ENCODE measurements at places on chromosomes 5 and 9. TPM values are rescaled to one million over a fixed set of nuclear protein-coding genes. Genes with fewer than 3 reads are reported as not detected.

DNA sequence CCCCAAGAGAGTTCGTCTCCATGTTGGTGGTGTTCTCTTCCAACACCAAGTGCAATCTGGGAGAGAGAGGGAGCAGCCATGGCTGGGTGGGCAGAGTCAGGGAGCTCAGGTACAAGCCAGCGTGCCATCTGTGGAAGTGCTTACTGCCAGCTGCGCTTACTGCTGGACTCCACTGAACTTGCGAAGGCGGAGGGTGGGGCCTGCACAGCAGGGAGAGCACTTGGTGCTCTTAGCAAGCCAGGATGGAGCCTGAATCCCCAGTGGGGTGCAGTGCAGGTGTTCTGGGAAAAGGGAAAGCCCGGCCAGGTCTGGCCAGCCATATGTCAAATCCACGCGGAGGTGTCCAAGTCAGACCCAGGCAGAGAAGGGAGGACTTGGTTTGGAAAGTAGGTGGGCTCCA lies 142.0 kb downstream of the FANCC start:
- DNase-seq = peak; percentile 38
- H3K27me3 ChIP-seq = peaks cover under 1% of the 10 kb centered on the region
- no peaks in the 10 kb centered on the region for H3K36me3 ChIP-seq
- peaks cover 40% of the 10 kb centered on the region for H3K4me1 ChIP-seq
- H3K4me3 ChIP-seq = peak overlapping the region; percentile 57

- peak overlapping the region; percentile 32 for H3K4me3 ChIP-seq
- DNase-seq = no peak
- no peaks in the 10 kb centered on the region for H3K36me3 ChIP-seq
- no peak overlapping the region for H3K27ac ChIP-seq
- peaks cover 18% of the 10 kb centered on the region for H3K4me1 ChIP-seq
- H3K27me3 ChIP-seq = peaks cover 4% of the 10 kb centered on the region
These were observed 3.4 kb downstream of the COL5A1 start for GRCh38 chr9:134644725-134645606.

GRCh38 chr9:96719921-96720320 lies 58.0 kb downstream of the ZNF510 start:
- no peak for DNase-seq
- H3K27me3 ChIP-seq = no peaks in the 10 kb centered on the region
- H3K4me1 ChIP-seq = no peaks in the 10 kb centered on the region
- peaks cover 21% of the 10 kb centered on the region for H3K36me3 ChIP-seq
- no peak overlapping the region for H3K27ac ChIP-seq

GRCh38 chr9:96173640-96174039 lies 128.3 kb downstream of the HSD17B3 start:
- peaks cover 19% of the 10 kb centered on the region for H3K4me1 ChIP-seq
- H3K27ac ChIP-seq = no peak overlapping the region
- H3K36me3 ChIP-seq = no peaks in the 10 kb centered on the region
- no peak overlapping the region for H3K4me3 ChIP-seq
- peaks cover 2% of the 10 kb centered on the region for H3K27me3 ChIP-seq

- H3K4me3 ChIP-seq = no peak overlapping the region
- no peak for DNase-seq
- H3K27me3 ChIP-seq = no peaks in the 10 kb centered on the region
These were observed 22.7 kb upstream of the PRLR start for GRCh38 chr5:35252963-35253362.

- no peak for DNase-seq
- H3K36me3 ChIP-seq = peaks cover 7% of the 10 kb centered on the region
- peaks cover 21% of the 10 kb centered on the region for H3K4me1 ChIP-seq
- H3K27ac ChIP-seq = no peak overlapping the region
These were observed 87.3 kb downstream of the DCP2 start for GRCh38 chr5:113063927-113064326.

DNA sequence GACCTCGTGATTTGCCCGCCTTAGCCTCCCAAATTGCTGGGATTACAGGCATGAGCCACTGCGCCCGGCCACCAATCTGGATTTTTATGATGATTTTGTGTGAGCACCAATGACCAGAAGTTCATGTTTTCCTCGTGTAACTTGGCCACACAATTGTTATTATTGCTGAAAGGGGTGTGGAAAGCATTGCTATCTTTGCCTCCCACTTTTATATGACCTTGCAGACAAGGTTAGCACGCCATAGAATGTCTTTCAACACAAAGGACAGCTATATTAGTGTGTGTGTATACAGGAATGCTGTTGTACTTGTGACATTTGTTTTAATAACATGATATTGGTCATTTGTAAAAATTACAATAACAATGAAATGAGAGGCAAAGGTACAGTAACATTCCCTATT lies 155.0 kb upstream of the ERCC6L2 start:
- DNase-seq = no peak
- peaks cover 6% of the 10 kb centered on the region for H3K36me3 ChIP-seq
- H3K27me3 ChIP-seq = no peaks in the 10 kb centered on the region
- H3K27ac ChIP-seq = no peak overlapping the region
- no peaks in the 10 kb centered on the region for H3K4me1 ChIP-seq

DNA sequence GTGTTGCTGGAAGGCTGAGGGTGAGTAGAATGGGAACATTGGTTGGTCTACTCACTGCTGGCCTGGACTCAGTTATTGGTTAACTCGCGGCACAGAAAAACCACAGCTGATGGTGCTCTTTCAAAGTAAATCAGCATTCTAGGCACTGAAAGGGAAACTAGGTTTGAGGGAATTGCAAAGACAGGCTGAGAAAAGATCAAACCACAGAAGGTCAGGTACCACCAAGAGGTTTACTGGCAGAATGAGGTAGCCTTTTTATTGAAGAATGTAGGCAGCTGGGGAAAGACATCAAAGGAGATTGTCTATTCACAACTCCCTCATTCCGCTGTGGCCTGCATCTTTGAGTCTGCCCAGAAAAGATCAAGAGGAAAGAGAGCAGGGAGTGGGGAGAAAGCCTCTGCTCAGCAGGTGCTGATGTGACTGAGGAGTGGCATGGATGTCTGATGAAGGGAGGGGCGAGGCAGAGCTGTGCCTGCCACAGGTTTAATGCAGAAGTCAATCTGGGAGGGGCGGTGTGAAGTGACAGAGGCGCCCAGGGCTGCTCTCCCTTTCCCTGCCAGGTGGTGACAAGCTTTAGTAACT lies 255.5 kb downstream of the MAN2A1 start:
- no peak overlapping the region for H3K27ac ChIP-seq
- peaks cover 6% of the 10 kb centered on the region for H3K4me1 ChIP-seq
- peaks cover 4% of the 10 kb centered on the region for H3K27me3 ChIP-seq
- peaks cover 5% of the 10 kb centered on the region for H3K36me3 ChIP-seq
- no peak for DNase-seq
- no peak overlapping the region for H3K4me3 ChIP-seq

GRCh38 chr5:112640546-112640945 lies 97.1 kb upstream of the APC start:
- H3K36me3 ChIP-seq = no peaks in the 10 kb centered on the region
- H3K27me3 ChIP-seq = peaks cover 5% of the 10 kb centered on the region
- no peak for DNase-seq
- no peak overlapping the region for H3K4me3 ChIP-seq

- no peak overlapping the region for H3K27ac ChIP-seq
- H3K36me3 ChIP-seq = no peaks in the 10 kb centered on the region
- DNase-seq = peak; percentile 51
- H3K4me1 ChIP-seq = no peaks in the 10 kb centered on the region
- H3K4me3 ChIP-seq = peak overlapping the region; percentile 95
These were observed 1.2 kb downstream of the CDKN2B-AS1 start for GRCh38 chr9:21995666-21996398.

- H3K4me3 ChIP-seq = no peak overlapping the region
- H3K36me3 ChIP-seq = no peaks in the 10 kb centered on the region
- no peaks in the 10 kb centered on the region for H3K27me3 ChIP-seq
These were observed 37.8 kb upstream of the MIER3 start for GRCh38 chr5:56989676-56990075.

DNA sequence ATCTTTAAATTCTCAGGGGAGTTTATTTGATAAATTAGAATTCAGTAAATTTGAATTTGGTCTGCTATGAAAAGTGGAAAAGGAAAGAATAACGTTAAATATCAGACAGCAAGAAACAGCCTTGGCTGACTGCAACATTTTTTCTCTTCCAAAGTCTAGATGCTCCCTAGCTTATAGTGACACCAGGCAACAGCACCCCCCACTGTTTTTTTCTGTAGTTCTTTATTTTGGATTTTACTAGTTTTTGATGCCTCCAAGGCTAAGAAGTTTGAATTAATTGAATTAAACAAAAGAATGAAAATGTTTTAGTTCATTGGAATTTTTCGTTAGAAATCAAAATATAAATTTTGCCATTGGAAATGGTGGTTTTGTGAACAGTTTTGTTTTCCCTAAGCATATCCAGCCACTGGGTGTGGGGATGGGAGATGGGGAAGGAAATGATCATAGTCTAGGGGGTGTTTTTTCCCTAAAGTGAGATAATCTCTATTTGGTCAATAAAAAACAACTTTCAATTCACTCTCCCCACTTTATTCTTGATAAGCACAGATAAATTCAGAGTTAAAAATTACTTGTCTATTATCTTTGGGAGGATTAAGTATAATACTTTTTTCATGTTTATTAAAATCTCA lies 199.3 kb upstream of the CD180 start:
- no peak overlapping the region for H3K4me3 ChIP-seq
- peaks cover 1% of the 10 kb centered on the region for H3K4me1 ChIP-seq
- no peak overlapping the region for H3K27ac ChIP-seq
- DNase-seq = no peak
- no peaks in the 10 kb centered on the region for H3K36me3 ChIP-seq
- H3K27me3 ChIP-seq = no peaks in the 10 kb centered on the region

GRCh38 chr9:69579032-69579758 lies 93.0 kb downstream of the APBA1 start:
- no peaks in the 10 kb centered on the region for H3K27me3 ChIP-seq
- H3K27ac ChIP-seq = no peak overlapping the region
- no peaks in the 10 kb centered on the region for H3K36me3 ChIP-seq
- no peak for DNase-seq
- H3K4me3 ChIP-seq = no peak overlapping the region

DNA sequence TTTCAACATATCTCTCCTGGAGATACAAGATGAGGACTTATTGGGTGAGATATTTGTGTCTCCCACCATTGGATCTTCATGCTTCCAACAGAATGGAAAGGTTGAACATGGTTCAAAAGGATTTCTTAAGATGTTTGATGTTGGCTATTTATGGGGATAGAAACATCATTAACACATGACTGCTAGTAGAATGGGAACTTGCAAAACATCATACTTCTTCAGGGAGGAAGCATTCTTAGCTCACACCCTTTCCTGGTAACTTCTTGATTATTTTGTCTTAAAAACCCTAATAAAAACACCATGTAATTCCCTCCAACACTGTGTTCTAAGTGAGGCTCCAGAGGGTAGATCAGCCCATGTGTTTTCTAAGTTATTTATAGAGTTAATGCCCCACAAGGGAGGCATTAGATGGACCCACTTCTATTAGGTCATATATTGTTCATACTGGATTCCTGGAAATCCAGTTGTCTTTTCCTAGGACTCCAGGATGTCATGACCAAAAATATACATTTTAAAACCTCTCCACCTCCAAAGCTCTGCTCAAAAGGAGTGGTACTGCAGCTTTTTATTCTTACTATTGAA lies 95.8 kb downstream of the FOXD1 start:
- no peaks in the 10 kb centered on the region for H3K4me1 ChIP-seq
- H3K27ac ChIP-seq = no peak overlapping the region
- peaks cover 4% of the 10 kb centered on the region for H3K27me3 ChIP-seq

DNA sequence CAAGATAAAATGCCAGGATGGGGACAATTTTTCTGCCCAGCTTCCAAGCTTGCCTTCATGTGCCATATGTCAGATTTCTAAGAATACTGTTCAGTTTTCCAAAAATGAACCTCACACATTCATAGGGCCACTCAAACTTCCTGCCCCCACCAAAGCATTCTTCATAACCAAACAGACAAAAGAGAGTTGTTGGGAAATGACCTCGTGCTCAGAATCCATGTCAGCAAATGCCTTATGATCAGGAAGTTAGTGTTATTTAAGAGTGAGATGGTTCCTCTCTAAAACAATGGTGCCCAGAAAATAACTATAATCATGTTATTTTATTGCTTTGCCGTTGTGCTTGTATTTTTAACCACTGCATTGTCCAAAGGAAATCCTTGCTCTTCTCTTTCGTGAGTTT lies 208.2 kb downstream of the ZNF608 start:
- H3K4me3 ChIP-seq = no peak overlapping the region
- no peak overlapping the region for H3K27ac ChIP-seq
- no peaks in the 10 kb centered on the region for H3K4me1 ChIP-seq
- peaks cover 2% of the 10 kb centered on the region for H3K27me3 ChIP-seq
- peaks cover 6% of the 10 kb centered on the region for H3K36me3 ChIP-seq
- no peak for DNase-seq

- H3K4me1 ChIP-seq = peaks cover 42% of the 10 kb centered on the region
- peak; percentile 41 for DNase-seq
- peaks cover 7% of the 10 kb centered on the region for H3K27me3 ChIP-seq
- peak overlapping the region; percentile 91 for H3K27ac ChIP-seq
These were observed 43.6 kb downstream of the CDO1 start for GRCh38 chr5:115772731-115773475.

GRCh38 chr5:122501089-122501435 lies 189.0 kb downstream of the SNCAIP start:
- no peak for DNase-seq
- H3K4me3 ChIP-seq = no peak overlapping the region
- no peaks in the 10 kb centered on the region for H3K36me3 ChIP-seq

GRCh38 chr5:72013766-72014624 lies 93.3 kb upstream of the MAP1B start:
- no peak overlapping the region for H3K4me3 ChIP-seq

- no peak overlapping the region for H3K27ac ChIP-seq
- H3K27me3 ChIP-seq = no peaks in the 10 kb centered on the region
- H3K4me3 ChIP-seq = no peak overlapping the region
- H3K4me1 ChIP-seq = peaks cover 5% of the 10 kb centered on the region
- no peaks in the 10 kb centered on the region for H3K36me3 ChIP-seq
These were observed 411.2 kb upstream of the SLC30A5 start for GRCh38 chr5:68682400-68683160.

DNA sequence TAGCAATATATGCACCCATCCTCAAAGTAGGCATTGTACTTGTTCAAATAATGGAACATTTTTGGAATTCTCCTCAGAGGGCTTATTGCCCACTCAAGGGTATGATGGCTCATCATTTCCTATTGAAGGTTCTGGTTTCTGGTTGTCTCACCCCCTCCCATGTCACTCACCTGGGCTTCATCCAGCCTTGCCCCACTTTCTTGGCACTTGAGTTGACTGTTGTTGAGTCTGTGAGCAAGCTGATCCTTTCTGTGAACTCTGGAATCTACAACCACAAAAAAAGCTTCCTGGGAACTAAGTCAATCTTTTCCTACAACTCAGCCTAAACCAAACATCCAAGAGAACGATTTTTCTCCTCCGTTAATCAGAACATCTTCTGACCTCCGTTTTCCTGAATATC lies 73.9 kb upstream of the ANKH start:
- peaks cover 11% of the 10 kb centered on the region for H3K36me3 ChIP-seq
- no peak overlapping the region for H3K27ac ChIP-seq
- H3K4me1 ChIP-seq = peaks cover 4% of the 10 kb centered on the region
- no peak for DNase-seq

PCDHA7 gene
- total RNA-seq = 22.9 TPM

MEGF10 gene
- 0.69 TPM for total RNA-seq

SPATA31D4 gene
- total RNA-seq = not detected

GADD45G gene
- total RNA-seq = 124 TPM

PCDHGA7 gene
- 4.2 TPM for total RNA-seq

C9 gene
- not detected for total RNA-seq

CFAP77 gene
- not detected for total RNA-seq

CXCL14 gene
- total RNA-seq = 0.32 TPM

C8G gene
- total RNA-seq = 14.5 TPM

LRRC14B gene
- not detected for total RNA-seq

CD180 gene
- not detected for total RNA-seq

SMIM33 gene
- total RNA-seq = not detected

IL33 gene
- not detected for total RNA-seq
